ENCODE measurements at places on chromosomes 5 and 9. TPM values are rescaled to one million over a fixed set of nuclear protein-coding genes. Genes with fewer than 3 reads are reported as not detected.
A peak's percentile ranks its signal among the peaks of the same experiment; 100 is the strongest.

- no peak for DNase-seq
These were observed 177.6 kb upstream of the SMARCA2 start for GRCh38 chr9:1837453-1838084.

- DNase-seq: no peak
These were observed 229.8 kb downstream of the FANCC start for GRCh38 chr9:95087659-95088242.

DNA sequence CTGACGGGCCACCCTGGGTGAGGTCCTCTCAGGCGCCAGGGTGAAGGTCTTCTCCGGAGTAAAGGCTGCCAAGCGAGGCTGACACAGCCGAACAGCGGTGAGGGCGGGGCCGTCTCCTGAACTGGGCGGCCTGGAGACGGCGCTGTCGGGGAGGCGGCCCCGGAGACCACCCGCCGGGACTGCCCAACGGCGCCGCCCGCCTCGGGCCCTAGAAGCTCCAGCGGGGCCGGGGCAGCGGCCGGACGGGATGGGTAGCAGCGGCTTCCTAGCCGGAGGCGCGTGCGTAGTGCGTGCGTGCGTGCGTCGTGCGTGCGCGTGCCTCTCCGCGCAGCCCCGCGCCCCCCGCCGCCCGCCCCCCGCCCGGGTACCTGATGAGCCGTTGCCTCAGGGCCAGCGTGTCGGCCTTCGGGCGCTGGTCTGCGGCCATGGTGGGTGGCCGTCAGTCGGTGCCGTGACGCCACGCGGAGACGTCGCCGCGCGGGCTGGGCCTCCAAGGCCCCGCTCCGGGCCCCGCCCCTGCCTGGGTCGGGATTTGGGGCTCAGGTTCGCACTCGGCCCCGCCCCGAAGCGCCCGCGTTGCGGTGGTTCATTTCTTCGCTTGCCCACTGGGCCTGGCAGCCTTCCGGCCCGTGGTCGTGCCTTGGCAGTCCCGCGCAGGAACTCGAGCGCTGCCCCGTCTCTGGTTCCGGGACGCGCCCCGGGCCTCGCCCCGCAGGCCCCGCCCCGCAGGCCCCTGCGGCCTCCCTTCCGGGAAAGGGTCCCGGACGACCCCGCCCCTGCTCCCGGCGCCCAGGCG lies at the start of gene PHYKPL:
TSS of gene PHYKPL (minus strand) at position 679 of the 796 bp plus-strand sequence. CDS start at position 427, 252 bp downstream.
- peak; percentile 86 for DNase-seq

- no peak for DNase-seq
These were observed 313.0 kb downstream of the CETN3 start for GRCh38 chr5:90096415-90097081.

DNA sequence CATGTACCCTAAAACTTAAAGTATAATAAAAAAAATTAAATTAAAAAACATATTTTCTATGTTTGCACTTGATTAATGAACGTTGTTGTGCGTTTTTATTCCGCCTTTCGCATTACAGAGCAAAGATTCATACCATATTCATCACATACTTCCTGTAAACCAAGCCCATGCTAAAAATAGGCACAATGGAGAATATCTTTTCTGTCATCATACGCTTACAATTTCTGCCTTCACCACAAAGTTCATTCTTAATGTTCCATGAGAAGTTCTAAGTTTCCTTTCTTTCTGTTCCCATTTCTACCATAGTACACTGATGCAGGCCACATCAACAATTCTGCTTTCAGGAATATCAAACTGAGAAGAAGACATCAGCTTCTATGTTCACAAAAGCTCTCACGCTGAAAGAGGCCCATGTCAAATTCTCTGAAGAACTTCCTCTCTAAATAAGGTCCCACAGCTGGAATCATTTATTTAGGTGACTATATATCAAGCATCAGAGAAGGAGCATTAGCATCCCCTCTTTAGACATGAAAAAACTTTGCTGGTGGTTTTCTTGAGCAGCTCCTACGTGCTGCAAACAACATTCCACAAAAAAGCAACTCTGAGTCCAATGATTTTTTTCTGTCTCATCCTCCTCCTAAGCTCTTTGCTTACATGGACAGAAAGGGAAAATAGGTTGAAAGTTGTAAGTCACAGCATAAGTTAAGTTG lies 456.4 kb downstream of the CDH10 start:
- DNase-seq: no peak

- DNase-seq: no peak
These were observed 47.5 kb downstream of the COL27A1 start for GRCh38 chr9:114202849-114203248.

- DNase-seq: peak; percentile 94
These were observed 50.4 kb downstream of the USP20 start for GRCh38 chr9:129885670-129886106.

GRCh38 chr9:137989999-137990715 lies 112.6 kb downstream of the CACNA1B start:
- DNase-seq: no peak

GRCh38 chr5:115624994-115625393 lies 842 bp downstream of the TMED7 start:
- no peak for DNase-seq

- no peak for DNase-seq
These were observed 161.1 kb downstream of the C5orf15 start for GRCh38 chr5:133807348-133807747.

GRCh38 chr5:157900644-157901043 lies 41.7 kb upstream of the CLINT1 start:
- DNase-seq: no peak

GRCh38 chr9:18720691-18721090 lies 246.7 kb downstream of the ADAMTSL1 start:
- DNase-seq: no peak

DNA sequence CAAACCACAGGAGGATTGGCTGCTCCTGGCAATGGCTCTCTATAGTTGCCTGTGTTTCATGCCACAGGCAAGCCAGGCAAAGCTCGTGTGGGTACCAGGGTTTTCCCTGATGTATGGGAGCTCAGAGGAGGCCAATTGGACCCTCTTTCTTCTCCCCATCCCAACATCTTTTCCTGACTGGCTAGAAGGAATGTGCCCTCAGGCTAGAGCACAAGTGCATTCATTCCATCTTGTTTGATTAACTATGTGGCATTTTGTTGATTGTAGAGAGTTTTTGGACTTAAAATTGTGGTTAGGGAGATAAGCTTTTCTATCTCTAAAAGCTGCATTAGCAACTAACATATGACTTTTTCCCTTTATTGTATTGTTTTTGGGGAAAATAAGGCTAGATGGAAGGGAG lies 561.3 kb downstream of the PSAT1 start:
- DNase-seq: no peak

DNA sequence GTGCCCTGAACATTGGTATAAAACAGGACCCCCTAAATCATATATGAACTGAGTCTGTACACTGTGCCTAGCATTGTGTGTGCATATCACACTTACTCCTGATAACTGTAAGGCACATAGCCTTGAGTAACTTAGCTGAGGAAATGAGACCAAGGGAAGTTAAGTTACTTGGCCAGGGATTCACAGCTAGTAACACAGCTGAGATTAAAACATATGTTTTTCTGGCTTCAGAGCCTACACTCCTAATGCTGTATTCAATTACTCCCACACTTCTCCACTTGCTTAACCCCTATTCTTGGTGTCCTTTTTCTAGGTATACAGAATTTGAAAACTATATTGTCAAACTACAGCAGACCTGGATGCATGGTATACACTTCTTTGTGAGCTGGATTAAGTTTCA lies 12.8 kb downstream of the GHR start:
- no peak for DNase-seq

Gene ACTBL2
- total RNA-seq: not detected

Gene PCDHGA8
- total RNA-seq: 1.6 TPM

Gene RUFY1
- total RNA-seq: 24.2 TPM

Gene PDE6A
- total RNA-seq: 0.12 TPM

Gene IFNK
- total RNA-seq: not detected

Gene TIGD6
- total RNA-seq: 2.8 TPM

Gene PIGO
- 9.9 TPM for total RNA-seq

Gene QRFP
- not detected for total RNA-seq

Gene SHLD3
- 1.8 TPM for total RNA-seq

Measured in psoas muscle (tissue), 8 donors.